ENCODE measurements at places on chromosomes 5 and 9.

DNA sequence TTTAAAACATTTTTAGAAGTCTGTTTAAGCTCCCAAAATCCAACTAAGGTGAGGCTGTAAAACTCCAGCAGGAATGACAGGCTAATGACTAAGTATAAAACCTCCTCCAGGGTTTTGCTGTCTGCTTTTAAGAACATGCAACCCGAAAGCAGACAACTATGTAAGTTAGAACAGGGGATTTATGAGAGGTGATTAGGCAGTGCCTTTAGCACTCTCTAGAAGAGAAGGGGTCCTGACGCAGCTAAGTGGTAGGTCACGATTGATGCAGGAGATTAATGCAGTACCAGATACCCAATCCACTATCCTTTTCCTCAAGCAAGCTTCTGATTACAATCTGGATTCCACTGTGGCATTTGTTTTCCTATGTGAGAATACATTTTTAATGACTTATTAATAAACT is 25.9 kb downstream of the HOMER1 start:
- no peak for DNase-seq

DNA sequence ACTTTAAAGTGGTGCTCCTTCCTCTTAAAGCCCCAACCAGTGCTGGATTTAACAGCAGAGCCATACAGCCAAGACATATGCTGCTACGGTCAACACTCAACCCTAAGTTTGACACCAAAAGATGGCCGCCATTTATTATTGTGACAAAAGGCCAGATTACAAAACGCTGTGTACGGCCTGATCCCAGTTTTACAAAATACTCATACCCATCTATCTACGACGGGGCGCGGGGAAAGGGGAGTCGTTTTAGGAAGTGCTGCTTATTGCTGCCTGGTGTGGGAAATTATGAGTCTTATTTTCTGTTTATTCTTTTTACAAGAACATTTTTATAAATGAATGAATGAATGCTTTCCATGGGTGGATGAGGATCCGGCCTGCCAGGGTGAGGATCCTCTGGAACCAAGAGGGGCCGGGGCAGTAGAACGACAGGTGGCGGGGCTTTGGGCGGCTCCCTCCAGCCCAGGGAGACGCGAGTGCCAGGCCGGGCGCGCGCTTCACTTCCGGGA is 457 bp upstream of the IDNK start:
- DNase-seq = no peak

GRCh38 chr9:115398996-115399395 is 281.0 kb upstream of the TNC start:
- DNase-seq = peak; percentile 37

DNA sequence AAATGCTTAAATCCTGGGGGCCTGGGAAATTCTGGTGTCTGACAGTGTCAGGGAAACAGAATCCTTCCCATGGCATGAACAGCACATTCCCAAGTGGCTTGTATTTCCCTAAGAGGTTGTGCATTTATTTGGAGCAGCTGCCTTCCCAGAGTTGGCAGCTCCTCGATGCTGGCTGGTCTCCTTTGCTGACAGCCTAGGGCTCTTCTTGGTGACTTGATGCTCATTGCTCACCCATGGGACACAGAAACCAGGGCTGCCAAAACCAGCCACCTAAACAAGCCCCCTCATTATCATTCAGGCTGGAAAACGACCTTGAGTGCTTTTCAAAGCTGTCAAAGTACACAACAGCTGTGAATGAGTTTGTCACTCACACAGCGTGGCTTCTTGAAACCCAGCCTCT is 24.2 kb downstream of the ENHO start:
- no peak for DNase-seq

GRCh38 chr9:132327537-132327936 is 27.2 kb downstream of the SETX start:
- no peak for DNase-seq

- DNase-seq = no peak
Measured at GRCh38 chr5:122351416-122352157, 39.5 kb downstream of the SNCAIP start.

- no peak for DNase-seq
Measured at GRCh38 chr5:113027015-113027414, 50.4 kb downstream of the DCP2 start.

DNA sequence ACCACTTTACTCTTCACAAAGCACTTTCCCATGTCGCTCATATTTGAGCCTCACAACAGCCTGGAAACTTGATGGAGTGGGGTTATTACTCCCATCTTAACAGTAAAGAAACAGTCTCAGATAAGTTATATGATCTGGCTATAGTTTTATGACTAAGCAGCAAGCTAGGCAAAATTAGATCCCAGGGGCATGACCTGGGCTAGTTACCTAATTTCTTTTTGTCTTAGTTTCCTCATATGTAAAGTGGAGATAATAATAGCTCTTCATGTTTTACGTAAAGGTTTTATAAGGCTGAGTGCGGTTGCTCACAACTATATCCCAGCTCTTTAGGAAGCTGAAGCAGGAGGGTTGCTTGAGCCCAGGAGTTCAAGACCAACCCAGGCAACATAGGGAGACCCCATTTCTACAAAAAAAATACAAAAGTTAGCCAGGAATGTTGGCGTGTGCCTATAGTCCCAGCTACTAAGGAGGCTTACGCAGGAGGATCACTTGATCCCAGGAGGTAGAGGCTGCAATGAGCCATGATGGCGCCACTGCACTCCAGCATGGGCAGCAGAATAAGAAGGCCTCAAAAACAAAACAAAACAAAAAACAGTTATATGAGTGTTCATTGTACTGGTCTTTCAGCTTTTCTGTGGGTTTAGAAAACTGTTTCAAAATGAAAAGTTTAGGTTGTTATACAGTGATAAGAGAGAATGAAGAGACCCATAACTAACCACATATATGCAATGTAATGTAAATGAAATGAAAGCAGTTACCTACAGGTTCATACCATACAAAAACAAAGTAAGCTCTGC is 6.5 kb upstream of the PLIN2 start:
- no peak for DNase-seq

- no peak for DNase-seq
Measured at GRCh38 chr5:54975701-54976100, 9.7 kb downstream of the ESM1 start.

GRCh38 chr9:119967867-119968535 is 598.8 kb upstream of the BRINP1 start:
- DNase-seq = no peak

GRCh38 chr5:39368116-39368515 is 3.8 kb upstream of the C9 start:
- no peak for DNase-seq

DNA sequence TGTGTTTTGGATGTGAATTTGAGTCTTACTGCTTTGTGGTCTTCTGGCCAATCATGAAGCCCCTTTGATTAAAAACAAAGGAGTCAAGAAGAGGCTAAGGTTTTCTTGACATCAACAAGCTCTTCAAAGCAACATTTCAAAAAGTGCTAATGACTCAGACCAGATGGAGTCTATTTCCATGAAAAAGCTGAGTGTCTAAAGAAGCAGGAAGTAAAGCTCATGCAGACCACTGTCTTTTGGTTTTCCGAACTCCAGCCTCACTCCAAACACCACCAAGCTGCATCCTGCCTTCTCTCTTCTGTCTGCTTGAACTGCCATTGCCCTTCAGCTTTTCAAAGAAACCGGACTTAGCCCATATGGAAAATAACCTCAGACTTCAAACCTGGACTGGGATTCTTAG is 115.2 kb downstream of the PRDM6 start:
- DNase-seq = peak; percentile 56

- peak; percentile 3 for DNase-seq
Measured at GRCh38 chr9:123434619-123435240, 78.7 kb downstream of the CRB2 start.
